ENCODE measurements at places on chromosomes 5 and 9.

DNA sequence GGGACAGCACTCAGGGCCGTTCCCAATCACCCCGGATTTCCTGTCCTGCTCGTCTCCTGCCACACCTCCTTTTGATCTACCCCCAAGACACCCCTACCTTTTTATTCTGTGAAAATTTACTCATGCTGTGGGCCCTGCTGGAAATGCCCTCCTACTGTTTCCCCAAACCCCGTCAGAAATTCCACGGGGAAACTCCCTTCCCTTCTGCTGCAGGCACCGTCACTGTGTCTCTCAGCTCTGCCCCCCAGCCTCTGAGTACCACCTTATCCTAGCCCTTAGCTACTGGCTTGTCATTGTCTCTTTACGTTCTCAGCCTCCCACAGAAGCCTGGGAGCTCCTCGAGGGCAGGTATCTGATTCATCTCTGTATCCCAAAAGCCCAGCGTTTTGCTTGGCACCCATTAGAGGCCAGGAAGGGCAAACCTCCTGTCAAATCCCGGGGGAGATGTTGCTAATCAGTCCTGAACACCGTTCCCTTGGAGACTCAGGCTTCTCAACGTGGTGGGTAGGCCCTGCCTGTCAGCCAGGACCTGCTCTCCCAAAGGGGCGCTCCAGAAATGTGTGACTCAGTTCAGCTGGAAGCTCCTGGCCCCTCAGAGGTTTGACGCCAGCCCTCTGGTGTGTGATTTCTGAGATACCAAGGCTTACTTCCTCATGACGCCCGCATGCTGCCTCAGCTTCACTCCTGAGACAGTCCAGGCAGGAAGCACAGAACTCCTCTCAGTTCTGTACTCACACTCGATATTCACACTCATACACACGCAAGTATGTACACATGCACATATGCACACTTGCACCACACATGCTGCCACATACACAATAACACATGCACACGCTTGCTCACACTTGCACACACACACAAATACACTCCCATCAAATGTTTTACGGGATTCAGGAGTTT lies 50.7 kb upstream of the GRHPR start:
- no peak for DNase-seq

- no peak for DNase-seq
Observed at GRCh38 chr5:150763023-150763769, 4.4 kb upstream of the DCTN4 start.

- DNase-seq, result no peak
Observed at GRCh38 chr5:15367489-15367888, 132.5 kb upstream of the FBXL7 start.

- no peak for DNase-seq
Observed at GRCh38 chr5:68217528-68217927, 2.0 kb downstream of the PIK3R1 start.

- DNase-seq, result no peak
Observed at GRCh38 chr9:250039-250438, 35.4 kb downstream of the DOCK8 start.

DNA sequence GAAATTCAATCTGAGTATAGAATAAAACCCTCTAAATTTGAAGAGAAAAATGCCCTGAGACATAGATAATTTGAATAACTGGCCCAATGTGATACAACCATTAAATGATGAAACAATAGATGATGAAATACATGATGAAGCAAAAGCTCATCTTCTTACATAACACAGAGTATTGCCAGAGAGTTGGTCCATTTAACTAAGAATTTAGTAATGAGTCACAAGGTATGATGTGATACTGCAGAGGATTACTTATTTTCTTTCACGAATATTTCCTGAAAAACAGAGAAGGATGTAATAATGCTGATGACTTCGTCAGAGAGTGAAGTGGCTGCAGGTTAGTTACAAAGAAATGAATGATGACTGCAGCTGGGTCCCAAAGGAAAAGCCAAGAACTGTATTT lies 379.3 kb downstream of the CDH12 start:
- no peak for DNase-seq

DNA sequence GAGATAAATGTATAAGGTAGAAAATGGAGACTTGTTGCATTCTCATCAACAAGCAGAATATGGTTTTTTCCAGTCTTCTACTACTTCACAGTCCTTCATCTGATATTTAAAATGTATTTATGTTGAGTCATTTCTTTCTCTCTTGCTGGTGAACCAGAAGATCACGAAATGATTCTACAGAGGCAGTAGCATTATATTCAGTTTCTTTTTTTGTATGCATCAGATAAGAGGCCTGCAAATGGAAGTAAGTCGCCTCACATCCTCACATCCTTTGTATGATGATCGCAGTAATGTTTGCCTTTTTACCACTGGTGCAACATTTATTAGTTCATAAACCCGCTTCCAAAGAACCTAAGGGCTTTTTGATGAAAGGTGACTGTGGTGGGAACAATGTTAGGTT lies 22.1 kb upstream of the IL13 start:
- DNase-seq, result no peak

DNA sequence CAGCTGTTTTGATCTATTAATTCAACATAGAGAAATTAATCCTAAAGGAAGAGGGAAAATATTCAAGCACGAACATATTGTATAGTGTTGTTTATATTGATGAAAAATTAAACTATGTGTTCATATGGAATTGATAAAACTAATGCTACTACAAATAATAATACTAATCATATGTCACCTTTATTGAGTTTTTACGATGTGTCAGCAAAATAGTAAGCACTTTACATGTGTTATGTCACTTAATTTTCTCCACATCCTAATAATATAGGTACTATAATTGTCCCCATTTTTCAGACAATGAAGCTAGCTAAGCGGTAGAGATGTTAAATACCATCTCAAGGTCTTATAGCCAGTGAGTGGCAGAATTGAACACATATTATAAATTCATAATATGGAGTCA lies 2008.5 kb upstream of the WWC1 start:
- no peak for DNase-seq
